Activated naive CD4-positive, alpha-beta T cell treated with Interleukin-2 at 50 U/mL for 16 hours (primary cell): ENCODE measurements at places on chromosomes 1 and 21.

- DNase-seq, result no peak
Measured at GRCh38 chr1:84861516-84861915, 31.5 kb downstream of the LPAR3 start.

GRCh38 chr1:204085876-204086275 is 13.0 kb downstream of the SOX13 start:
- no peak for DNase-seq

GRCh38 chr1:65751961-65752360 is 40.7 kb upstream of the PDE4B start:
- DNase-seq, result no peak

DNA sequence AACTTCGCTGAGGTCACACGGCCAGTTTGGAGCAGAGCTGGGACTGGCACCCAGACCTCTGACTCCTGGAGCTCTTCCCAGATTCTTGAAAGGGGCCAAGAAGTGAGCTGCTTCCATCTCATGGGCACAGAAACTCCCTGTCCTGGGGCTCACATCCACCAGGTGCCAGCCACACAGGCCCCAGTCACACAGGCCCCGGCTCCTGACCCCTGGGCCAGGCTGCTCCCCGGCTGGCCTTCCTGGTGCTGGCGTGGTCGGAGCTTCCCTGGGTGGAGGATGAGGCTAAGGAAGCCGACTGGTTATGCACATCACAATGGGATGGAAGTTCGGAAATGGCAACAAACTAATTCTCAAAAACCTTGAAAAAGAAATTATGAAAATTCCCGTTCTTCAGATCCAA is 3.0 kb upstream of the GABRD start:
- no peak for DNase-seq

- no peak for DNase-seq
Measured at GRCh38 chr1:7390604-7391000, 380.5 kb upstream of the VAMP3 start.

DNA sequence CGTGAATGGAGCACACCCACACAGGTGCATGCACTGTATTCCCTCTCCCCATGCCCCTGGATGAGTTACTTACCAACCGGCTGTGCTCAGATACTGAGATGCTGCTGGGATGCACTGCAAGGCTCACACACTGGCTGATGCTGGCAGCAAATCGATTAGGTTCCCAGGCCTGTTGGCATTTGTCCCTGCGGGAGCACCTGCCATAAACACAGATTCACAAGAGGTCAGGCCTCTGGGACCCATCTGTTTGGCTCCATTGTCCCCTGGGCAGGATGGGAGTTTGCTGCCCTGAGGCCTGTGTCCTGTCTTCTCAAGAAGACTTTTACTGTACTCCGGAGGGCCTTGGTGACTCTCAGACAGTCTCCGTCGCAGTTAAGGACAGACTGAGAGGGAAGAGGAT is 145.4 kb downstream of the PLXNA2 start:
- no peak for DNase-seq

DNA sequence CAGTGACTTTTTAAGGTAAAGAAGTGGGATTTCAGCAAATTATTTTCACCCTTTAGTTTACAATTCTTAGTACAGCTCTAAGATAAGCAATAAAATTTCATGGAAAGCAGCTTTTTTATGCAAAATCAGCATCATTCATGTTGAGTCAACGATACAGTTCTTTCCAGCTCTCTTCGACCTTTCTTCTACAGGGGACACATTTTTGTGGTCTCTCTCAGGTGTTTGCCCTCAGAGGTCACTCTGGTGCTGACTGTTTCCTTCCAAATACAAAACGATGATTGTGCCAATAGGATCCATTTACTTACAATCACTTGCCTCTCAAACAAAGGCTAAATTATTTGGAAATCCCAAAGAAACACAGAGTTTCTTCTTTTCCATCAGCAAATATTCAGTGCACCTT is 51.0 kb downstream of the PSMG1 start:
- DNase-seq, result no peak

DNA sequence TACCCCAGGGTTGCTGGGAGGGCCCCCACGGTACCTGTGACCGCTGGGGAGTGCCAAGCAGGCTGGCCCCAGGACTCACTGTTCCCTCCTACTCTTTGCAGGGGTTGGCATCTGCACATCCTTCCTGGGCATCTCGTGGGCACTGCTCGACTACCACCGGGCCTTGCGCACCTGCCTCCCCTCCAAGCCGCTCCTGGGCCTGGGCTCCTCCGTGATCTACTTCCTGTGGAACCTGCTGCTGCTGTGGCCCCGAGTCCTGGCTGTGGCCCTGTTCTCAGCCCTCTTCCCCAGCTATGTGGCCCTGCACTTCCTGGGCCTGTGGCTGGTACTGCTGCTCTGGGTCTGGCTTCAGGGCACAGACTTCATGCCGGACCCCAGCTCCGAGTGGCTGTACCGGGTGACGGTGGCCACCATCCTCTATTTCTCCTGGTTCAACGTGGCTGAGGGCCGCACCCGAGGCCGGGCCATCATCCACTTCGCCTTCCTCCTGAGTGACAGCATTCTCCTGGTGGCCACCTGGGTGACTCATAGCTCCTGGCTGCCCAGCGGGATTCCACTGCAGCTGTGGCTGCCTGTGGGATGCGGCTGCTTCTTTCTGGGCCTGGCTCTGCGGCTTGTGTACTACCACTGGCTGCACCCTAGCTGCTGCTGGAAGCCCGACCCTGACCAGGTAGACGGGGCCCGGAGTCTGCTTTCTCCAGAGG is 6.8 kb downstream of the XKR8 start:
- DNase-seq, result no peak

- DNase-seq, result no peak
Measured at GRCh38 chr1:13512472-13512871, 1.3 kb downstream of the LRRC38 start.

DNA sequence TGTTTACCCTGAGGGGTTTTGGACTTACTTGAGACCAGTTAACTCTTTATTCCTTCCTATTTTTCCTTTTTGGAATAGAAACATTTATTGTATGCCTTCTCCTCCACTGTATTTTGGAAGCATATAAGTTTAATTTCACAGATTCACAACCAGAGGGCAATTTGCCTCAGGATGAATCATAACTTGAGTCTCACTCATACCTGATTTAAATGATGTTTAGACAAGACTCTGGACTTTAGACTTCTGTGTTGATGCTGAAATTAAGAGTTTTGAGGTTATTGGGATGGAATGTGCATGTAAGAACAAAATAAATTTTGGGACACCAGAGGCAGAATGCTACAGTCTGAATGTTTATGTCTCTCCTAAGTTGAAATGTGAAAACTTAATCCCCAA is 7.1 kb upstream of the ADAM30 start:
- no peak for DNase-seq

GRCh38 chr21:17602874-17603273 is 9.8 kb downstream of the BTG3 start:
- no peak for DNase-seq

DNA sequence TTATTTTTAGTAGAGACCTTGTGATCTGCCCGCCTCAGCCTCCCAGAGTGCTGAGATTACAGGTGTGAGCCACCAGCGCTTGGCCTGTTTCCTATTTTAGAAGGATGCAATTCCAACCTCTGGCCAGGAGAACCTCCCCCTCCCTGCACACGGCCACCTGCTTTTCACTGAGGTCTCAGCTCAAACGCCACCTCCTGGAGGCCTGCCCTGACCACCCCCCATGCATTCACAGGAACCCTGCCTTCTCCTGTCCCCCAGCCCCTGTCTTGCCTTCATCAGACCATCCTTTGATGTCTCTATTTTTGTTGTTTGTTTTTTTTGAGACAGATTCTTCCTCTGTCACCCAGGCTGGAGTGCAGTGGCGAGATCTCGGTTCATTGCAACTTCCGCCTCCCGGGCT is 2.3 kb downstream of the SRM start:
- no peak for DNase-seq

- no peak for DNase-seq
Measured at GRCh38 chr1:21781815-21782348, 1.1 kb downstream of the USP48 start.

- no peak for DNase-seq
Measured at GRCh38 chr1:6269720-6270400, 9.0 kb upstream of the GPR153 start.

- no peak for DNase-seq
Measured at GRCh38 chr1:91501971-91502671, 1.5 kb downstream of the CDC7 start.

GRCh38 chr1:184419350-184420161 is 32.7 kb downstream of the C1orf21 start:
- no peak for DNase-seq

DNA sequence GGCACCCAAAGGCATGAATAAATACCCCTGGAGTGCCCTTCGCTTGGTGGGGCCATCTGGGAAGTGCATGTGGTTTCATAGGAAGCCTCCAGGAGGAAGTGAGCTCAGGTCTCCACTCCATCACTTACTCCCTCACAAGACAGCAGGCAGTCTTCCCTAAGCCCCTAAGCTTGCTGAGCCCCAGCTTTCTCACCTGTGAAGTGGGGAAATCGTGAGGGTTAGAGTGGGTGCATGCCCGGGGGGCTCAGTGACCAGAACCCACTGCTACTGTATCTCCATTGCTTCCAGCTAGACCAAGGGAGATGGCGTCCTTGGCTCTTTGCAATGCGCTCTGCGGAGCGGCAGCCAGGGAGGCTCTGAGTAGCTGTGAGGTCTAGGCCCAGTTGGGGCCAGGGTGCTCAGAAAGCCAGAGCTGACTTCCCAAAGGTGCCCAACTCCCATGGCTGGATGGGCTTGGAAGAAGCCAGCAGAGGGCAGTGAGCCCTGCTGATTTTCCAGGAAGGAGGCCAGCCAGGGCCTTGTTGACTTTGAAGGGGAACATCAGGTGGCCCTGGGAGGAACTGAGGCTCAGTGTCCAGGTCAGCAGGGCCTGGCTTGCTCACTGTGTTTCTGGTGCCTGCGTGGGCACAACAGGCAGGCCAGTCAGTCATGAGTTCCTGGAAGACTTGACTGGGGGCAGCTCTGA is 27.3 kb downstream of the CDCP2 start:
- no peak for DNase-seq

DNA sequence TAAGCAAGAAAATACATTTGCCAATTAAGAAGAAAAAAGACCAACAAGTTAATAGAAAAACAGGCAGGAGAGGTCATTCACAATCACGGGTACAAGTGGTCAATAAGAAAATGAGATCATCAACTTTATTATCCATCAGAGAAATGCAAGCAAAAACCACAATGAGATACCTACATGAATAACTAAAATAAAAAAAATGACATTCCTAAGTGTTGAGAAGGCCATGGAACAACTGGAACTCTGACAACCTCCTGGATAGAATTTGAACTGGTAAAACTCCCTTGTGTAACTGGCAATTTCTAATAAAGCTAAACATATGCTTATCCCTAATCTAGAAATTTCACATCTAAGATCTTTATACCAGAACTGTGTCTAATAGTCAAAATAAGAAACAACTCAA is 135.4 kb upstream of the BACE2 start:
- no peak for DNase-seq

- DNase-seq, result peak; percentile 29
Measured at GRCh38 chr1:37481289-37482003, 7.1 kb downstream of the ZC3H12A start.

- DNase-seq, result no peak
Measured at GRCh38 chr1:15100880-15101760, 52.4 kb upstream of the TMEM51 start.

GRCh38 chr1:208136459-208137182 is 107.6 kb downstream of the PLXNA2 start:
- DNase-seq, result no peak

DNA sequence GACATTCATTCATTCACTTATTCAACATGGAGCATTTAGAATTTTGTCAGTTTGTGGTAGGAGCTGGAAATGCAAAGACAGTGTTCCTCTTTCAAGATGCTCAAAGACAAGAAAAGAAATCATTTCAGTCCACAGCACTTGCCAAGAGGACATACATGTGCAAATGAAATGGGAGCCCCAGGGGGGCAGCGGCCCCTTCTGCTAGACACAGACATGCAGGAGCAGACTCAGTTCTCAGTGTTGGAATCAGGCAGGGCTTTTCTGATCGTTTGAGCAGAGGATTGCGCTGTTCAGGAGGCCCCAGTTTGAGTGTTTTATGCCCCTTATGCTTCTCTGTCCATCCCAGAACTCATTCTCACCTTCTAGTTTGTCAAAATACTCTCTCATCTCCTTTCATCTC is 35.6 kb upstream of the VASH2 start:
- no peak for DNase-seq

DNA sequence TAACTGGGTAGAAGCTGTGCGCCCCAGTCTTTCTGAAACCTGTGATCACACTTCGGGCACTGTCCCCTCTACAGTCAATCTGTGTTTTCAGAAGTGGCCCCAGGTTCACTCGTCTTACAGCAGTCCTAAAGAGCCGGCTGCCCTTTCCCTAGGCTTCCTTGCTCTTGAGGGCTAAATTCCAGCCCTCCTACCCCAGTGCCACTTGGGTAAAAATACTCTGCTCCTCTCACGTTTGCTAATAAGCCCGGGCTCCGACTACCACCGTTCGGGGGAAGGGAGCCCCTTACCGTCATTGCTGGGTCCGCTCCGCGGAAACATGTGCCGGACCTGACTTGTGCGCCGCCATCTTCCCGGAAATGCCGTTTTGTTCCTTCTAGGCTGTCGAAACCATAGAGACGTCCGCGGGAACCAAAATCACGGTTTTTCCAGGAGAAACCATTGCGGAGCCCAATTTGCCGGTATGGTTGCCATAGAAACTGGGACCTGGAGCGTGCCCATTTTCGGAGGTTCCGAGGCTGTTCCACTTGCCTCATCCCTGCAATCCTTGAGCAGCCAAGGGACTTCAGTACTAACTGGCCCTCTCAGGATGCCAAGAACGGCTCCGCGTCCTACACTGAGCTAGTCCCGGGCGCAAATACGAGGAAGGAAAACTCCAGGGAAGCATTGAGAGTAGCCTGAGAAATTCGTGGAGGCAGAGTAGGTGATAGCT is at the start of gene GPATCH4:
GPATCH4 (minus strand) TSS at position 358 of the 709 bp plus-strand sequence.
- peak; percentile 81 for DNase-seq

DNA sequence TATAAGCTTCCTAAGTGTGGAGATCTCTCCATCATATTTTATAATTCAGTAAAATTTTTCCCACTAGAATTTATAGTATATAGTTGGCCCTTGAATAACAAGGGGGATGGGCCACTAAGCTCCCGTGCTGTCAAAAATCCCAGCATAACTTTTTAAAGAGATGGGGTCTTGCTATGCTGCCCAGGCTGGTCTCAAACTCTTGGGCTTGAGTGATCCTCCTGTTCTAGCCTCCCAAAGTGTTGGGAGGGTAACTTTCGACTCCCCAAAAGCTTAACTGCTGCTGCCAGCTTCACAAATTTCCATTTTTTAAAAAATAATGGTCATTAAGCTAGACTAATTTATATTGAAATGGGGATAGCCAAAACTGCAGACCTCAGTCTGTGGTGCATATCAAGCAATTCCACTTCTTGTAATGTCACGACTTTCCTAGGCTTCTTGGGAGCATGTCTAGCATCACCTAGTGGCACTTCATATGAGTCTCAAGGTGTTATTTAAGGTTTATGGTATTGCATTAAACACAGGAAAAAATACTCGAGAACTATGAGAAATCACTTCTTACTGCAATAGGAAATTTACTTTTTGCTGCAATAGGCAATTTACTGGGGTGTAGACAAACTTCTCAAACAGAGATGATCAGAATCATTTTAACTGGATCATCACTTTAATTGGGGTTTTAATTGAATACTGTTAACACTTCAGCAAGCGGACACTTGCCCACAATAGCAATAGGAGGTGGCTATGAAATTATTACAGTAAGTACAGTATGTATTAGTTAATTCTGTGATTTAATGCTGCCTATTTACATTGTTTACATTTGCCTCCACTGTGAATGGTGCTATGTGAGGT is 19.3 kb upstream of the ACTA1 start:
- DNase-seq, result no peak
